ENCODE measurements at places on chromosomes 5 and 9.

- no peak for DNase-seq
Measured at GRCh38 chr5:42005561-42006153, 80.6 kb downstream of the FBXO4 start.

- no peak for DNase-seq
Measured at GRCh38 chr5:177508837-177509236, 789 bp downstream of the DOK3 start.

- no peak for DNase-seq
Measured at GRCh38 chr5:24804221-24804681, 159.5 kb upstream of the CDH10 start.

DNA sequence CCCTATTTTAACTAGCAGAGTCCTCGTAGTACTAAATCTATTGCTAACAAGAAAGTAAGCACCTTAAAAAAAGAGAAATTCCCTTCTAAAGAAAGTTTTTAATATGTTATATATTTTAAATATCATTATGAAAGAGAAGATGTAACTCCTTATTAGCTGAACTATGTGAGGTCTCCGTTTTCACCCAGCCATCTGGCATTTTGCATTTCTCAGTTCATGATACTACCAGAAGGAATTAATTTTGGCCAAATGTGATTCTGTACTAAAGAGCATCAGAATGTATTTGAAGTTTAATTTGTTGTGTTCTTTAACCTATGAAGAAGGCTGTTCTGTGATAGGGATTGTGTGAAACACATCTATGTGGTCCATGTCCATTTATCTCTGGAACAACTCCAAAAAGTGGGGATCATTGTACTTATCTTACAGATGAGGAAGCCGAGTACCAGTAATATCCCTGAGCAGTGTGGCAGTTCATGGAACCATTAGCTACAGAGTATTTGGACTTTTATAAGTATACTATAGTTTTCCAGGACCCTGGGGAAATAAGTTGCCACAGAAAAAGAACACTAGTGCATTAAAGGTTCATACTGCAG, 29.8 kb downstream of the TNFAIP8 start:
- DNase-seq, result no peak

GRCh38 chr5:153632748-153633290, 142.3 kb downstream of the GRIA1 start:
- DNase-seq, result no peak

DNA sequence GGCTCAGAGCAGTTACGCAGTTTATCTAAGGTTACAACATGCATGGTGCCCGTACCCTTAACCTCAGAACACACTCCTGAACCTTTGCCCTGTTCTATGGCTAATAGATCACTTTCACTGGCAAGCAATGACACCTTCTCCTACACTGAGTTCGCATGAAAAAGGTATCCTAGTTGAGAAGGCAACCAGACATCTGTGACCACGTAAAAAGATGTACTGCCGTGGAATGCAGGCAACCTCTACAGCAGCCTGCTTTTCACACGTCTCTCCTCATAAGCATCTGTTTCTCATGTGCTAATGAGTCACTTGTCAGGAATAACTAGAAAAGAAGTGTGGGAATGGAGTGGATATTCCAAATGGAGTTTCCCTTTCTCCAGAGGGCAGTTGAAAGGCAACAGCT, 71.4 kb downstream of the FBXO38 start:
- no peak for DNase-seq

GRCh38 chr5:135671966-135672365, 93.2 kb upstream of the CXCL14 start:
- DNase-seq, result no peak

- no peak for DNase-seq
Measured at GRCh38 chr5:154352960-154353548, 92.7 kb upstream of the SAP30L start.

DNA sequence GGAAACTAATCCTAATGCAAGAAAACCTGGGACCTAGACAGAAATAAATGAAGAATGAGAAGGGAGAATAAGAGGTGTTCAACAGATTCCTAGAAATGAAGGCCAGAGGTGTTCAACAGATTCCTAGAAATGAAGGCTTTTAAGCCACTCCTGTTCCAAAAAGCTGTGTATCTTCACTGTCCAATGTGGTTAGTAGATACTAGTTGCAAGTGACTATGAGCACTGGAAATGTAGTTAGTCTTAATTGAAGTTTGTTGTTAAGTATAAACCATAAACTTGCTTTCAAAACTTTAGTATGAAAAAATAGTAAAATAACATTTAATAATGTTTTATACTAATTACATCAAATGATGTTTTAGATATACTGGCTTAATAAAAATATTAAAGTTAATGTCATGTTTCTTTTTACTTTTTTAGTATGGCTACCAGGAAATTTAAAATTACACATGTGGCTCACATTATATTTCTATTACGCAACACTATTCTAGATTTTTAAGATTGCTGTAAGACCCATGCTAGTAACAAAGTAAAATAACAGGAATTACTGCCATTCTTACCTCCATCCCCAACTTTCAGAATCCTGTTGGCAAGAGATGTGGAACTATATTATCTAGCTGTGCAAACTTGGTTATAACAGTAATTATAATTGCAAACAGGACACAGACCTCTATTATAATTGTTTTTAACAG, 57.5 kb downstream of the RICTOR start:
- no peak for DNase-seq

- DNase-seq, result no peak
Measured at GRCh38 chr9:21443849-21444625, 3.8 kb downstream of the IFNA1 start.

DNA sequence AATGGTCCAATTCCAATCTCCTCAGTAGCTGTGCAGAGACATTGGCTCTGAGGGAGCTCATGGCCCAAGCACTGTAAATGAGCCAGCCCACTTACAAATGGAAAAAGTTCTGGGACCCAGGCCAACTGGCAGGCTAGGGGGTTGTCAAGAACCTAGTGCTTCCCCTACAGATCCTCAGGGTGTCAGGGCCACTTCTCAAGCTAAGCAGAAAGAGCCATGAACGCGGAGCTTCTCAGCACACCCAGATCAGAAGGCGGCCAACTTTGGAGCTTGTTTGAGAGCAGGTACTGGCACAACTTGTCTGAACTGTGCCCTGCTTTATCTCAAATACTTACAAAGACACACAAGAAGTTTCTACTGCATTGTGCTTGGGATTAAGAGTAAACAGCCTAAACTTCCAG, 17.5 kb downstream of the TLE1 start:
- no peak for DNase-seq

DNA sequence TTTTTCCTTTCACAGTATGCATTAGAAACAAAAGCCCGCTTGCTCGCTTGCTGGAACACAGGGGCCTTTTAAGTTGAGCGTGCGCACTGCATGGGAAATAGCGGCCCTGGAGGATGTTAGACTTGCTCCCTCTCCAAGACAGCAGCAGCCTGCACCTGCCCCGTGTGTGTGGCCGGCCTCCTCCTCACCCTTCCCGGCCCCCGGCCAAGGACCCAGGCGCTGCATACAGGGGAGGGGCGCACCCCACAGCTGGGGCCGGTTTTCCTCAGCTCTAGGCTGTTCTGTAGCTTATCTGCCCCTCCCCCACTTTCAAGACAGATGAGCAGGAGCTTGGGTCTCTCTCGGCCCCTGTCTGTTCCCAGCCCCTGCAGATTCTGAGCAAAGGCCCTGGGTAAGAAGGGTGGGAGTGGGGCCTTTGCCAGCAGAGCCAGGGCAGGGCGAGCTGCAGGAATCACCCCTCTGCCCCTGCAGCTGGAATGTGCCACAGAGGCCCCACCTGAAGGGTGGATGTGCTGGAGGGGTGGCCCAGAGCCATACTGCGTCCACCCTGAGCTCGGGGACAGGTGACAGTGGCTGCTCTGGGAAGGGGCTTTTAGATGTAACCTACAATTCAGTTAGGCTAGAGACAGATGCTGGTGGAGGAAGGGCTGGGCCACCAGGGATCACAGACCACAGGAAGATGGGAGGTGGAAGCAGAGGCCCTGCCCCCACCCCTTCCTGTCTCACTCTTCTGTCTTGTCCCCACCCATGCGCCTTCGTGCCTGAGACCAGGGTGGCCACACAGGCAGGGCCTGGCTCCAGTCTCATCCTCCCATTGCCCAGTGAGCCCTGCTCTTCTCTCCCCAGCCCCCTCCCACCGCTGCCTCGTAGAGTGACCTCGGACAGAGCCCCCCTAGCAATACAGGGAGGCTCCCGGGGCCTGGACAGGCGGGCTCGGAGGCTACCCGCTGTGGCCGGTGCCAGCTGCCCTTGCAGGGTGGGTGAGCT, 132.4 kb downstream of the DAB2IP start:
- DNase-seq, result no peak

- no peak for DNase-seq
Measured at GRCh38 chr5:143197260-143197656, 206.2 kb downstream of the NR3C1 start.

Measured in stimulated activated CD4-positive, alpha-beta T cell treated with anti-CD3 and anti-CD28 coated beads, Interleukin-1b, Interleukin-23, amount 100 ng/mL, for 48 hours (primary cell).